ENCODE measurements at places on chromosomes 3 and 15.
A peak's percentile ranks its signal among the peaks of the same experiment; 100 is the strongest.

DNA sequence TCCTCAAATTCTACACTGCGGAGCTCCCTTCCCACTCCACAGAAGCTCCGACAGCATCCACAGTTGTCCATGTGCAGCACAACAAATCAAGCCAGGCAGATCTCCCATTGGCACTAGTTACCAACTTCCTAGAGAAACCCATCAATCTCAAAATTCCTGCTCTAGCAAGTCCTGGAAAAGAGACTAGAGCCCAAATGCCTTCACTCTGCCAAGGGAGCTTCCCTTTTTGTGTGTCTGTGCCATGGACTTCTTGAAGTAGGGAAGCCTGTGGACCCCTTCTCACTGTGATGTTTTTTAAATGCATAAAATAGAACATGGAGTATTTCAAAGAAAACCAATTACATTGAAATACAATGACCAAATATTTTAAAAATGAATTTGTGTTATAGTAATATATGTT is 59.1 kb downstream of the TGFBR2 start:
- DNase-seq, result no peak

GRCh38 chr3:11331101-11331500 is 58.9 kb downstream of the ATG7 start:
- DNase-seq, result no peak

DNA sequence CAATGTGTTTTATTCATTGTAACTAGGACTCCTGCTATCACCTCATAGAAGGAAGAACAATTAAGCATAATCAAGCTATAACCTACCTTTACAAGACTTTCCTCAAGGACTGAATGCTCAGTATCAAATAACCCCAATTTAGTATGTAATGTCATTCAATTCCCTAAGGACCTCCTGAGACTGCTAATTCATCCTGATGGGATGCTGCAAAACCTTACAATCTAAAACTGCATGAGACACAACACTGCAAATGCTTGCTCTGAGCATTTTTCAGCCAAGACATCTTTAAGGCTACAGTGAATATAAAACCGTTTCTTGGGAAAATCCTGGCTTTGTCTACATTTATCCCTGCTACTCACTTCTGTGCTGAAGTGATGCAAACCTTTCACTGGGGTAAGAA is 69.9 kb downstream of the RYK start:
- DNase-seq, result no peak

GRCh38 chr3:150270883-150271590 is 137.1 kb upstream of the TSC22D2 start:
- no peak for DNase-seq

GRCh38 chr15:101167753-101168462 is 83.9 kb downstream of the CHSY1 start:
- DNase-seq, result peak; percentile 71

- no peak for DNase-seq
Observed at GRCh38 chr3:157566596-157566995, 63.4 kb upstream of the VEPH1 start.

DNA sequence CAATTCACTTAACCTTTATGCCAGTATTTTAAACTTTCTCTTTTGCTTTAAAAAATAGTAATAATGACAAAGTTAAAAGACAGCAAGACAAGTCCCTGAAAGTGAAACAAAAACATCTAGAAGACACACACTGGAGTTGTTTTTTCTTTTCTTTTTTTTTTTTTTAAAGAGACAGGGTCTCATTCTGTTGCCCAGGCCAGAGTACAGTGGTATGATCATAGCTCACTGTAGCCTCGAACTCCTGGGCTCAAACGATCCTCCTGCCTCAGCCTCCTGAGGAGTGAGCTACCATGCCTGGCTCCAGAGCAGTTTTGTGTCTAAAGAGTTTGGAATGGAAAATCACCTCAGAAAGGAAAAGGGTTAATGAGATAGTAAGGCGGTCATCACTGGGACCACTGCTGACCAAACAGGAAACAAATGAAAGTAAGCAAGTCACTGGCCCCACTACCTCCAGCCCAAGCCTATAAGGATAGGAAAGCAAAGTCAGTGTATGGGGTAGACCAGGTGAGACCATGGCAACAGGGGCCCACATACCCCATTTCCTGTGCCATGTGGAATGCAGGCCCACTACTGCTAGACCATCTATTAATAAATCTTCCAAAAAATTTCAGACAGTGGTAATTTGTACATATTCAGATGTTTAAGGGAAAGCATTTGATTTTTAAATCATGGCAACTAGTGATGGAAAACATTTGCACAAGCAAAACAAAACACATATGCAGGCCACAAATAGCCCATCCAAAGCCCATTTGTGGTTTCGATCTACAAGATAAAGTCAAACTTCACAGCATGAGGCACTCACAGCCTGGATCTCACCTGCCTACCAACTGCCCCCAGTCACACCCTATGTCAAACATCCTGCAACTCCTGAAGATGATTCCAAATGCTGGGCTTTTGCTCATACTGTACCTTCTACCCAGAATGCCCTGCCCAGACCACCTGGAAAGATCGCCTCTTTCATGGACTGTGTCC is 62.6 kb downstream of the OSBPL10 start:
- DNase-seq, result no peak

DNA sequence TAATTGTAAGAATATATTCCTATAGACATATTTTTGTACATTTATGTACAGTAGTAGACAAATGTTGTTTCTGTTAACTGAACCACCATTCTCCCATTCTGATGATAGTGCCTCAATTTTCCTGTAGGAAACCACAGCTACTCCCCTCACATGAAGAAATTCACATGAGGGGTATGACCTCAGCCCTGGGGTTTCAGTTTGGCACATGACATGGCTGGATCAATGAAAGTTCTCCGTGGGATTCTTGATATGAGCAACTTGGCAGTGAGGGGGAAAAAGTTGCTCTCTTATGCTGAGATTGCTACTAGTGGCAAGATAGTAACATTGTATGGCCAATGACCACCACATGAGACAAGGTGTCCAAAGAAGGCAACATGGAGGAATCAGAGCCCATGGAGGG is 1090.3 kb upstream of the CFAP20DC start:
- no peak for DNase-seq

DNA sequence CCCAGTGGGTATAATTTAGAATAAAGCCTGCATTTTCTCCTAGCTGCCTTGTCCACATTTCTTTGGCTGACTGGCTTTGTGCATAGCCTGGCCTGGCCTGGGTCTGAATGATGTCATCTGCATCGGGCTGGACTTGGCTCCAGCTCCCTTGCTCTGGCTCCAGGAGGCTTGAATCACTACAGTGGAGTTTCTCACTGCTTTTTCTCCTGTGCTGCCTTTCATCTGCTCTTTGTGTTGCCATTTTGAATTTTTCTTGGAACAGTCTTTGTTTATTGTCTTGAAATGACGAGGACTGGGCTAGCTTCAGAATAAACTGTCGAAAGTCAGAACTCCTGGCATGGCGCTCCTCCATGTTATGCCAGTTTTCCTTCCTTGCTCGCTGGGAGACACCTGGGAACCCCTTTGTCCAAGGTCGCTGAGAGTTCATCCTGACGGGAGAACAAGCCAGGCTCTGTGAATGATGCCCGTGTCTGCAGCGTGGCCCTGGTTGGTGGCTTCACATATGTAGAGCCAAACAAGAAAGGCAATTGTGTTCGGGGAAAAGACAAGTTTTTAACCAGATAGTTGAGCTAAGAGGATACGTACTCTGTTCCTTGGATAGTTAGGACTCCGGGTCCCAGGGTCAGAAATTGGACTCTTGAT is 258.9 kb downstream of the PDZRN3 start:
- DNase-seq, result no peak

DNA sequence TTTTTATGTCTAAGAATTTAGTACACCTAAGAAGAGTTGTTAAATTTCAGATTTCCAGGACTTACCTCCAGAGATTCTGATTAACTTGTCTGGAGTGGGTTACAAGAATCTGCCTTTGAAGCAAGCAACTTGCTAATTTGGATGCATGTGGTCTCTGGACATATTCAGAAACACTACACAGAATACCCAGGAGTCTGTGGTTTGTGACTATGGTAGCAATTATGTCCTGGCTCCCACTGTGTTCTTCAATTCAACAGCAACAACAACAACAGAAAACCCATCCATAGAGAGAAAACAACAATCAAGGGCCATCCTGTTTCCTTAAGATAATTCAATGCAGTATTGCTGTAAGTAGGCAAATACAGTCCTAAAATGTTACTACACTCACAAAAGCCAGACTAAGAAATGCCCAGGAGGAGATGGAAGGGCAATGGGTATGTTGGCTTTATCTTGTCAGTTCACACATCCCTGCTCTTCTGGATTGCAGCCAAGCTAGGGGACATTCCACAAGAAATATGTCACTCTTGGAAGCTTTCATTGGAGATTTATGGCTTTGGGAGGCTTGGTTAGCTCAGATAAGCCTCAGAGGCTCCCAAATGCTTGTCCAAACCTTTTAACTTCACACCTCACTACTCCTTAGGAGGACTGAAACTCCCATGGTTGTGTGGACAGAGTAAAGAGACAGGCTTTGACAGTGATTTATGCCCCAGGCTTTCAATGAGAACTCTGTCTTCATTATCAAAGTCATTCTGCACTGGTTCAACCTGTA is 99.4 kb upstream of the MRPL3 start:
- no peak for DNase-seq

DNA sequence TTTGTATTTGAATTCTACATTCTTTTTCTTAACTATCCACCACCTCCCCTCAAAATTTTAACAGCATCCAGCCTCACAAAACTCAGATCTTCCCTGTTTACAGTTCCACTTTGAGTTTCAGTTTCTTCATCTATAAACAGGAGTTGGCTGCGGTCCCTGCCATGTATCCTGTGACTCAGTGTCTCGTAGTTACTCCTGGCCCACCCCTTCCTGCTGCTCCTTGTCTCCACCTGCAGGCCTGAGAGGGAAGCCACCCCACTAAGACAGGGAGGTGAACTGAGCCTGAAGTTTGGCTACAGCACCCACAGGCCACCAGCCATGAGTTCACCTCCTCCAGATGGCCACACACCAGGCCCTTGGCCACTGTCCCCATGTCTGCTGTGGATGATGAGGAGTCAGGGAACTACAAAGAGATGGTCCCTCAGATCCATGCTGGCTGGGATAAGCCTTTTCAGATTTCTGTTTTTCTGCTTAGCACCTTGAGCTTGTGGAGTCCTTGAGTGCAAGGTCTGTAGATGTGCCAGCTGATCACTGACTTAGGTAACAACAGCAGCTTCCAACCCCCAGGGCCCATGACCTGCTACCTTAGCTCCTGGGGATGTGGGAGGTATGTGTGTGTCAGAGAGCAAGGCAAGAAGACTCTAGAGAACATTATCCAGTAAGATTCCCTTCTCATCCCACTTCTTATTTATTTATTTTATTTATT is 37.5 kb downstream of the CD86 start:
- DNase-seq, result peak; percentile 47

GRCh38 chr15:44397869-44398268 is 29.6 kb upstream of the CTDSPL2 start:
- no peak for DNase-seq

DNA sequence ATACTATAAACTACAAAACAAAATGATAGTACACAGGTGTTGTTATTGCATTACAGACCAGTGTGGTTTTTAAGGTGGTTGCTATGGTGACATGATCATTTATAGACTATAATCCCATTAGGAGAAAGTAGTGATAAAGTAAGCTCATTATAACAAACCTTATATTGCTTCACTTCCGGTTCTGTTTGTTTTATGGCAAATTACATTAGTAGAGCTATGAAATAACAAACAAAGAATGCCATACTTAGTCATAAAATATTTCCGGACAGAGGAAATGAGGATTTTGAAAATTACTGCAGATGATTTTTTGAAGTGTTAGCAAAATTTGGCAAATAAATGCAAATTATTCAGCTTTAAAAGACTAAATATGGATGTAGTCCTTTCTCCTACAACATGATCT is 640.4 kb upstream of the ARPP21 start:
- DNase-seq, result no peak

DNA sequence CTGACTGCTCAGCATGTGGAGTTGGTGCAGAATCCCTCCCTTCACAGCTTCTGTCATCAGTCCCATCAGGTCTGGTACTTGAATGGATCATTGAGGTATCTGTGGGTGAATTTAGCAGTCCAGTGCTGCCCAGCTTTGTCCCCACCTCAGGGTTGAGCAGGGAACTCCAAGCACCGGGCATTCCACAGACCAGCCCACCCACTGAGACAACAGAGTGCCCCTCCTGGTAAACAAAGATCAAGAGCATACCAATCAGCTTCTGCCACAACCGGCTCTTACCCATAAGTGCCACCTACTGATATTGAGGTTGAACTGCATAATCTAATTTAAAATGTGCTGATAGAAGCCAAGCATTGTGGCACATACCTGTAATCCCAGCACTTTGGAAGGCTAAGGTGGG is 57.1 kb upstream of the FXR1 start:
- no peak for DNase-seq

GRCh38 chr15:39501366-39502081 is 79.4 kb upstream of the THBS1 start:
- DNase-seq, result no peak

GRCh38 chr3:110492876-110493275 is 578.7 kb upstream of the NECTIN3 start:
- no peak for DNase-seq

DNA sequence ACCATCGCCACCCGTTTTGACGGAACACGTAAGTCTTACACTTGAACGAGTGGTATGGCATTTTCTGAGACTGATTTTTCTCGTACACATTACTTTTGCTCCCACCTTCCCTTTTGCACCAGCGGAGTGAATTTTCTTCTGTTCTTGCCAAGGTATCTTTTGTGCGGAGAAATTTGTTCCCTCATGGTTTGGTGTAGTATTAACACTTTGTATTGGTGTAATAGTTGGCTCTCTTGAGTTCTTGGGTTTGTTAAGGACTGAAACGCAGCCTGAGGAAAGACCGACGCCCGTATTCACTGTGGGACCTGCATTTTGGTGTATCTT is 420 bp downstream of the KCNH8 start:
- no peak for DNase-seq

DNA sequence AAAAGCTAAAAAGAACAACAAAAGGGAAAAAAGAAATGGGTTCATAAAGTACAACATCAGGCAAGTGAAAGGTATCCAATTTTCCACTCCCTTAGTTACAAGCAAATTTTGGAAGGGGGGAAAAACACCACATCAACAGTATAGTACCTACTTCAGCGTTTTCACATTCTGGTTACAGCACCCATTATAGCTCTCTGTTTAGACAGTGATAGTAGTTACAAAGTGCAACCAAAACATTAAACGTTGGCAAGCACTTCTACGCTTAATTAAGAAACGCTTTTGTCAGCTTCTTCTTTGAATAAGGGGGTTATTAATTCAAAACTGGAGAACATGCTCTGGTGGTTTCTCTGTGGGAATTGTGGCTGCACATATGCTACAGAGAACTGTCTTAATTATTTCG is 180.2 kb downstream of the VPS13C start:
- no peak for DNase-seq

GRCh38 chr3:178560759-178561158 is 24.5 kb downstream of the KCNMB2 start:
- DNase-seq, result no peak

GRCh38 chr3:32276279-32276841 is 37.9 kb downstream of the CMTM8 start:
- no peak for DNase-seq

- no peak for DNase-seq
Observed at GRCh38 chr3:151960961-151961580, 87.6 kb downstream of the SUCNR1 start.

DNA sequence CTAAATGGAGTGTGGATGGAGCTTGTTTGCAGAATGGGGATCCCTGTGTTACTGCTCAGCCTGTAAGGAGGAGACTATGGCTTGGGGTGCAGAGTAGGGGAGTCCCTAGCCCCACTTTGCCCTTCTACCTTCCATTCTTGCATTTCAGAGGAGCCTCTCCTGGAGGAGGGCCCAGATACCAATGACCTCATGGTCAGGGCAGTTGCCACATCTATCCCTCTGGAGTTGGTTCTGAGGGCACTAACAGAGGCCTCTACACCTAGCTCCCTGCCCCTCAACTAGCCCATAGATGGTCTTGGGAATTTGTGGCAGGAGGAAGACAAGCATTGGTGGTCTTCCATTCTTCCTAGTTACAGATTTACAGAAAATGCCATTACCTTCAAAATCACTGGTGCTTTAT is 6.1 kb downstream of the SKOR1 start:
- DNase-seq, result no peak

All from stimulated activated CD8-positive, alpha-beta memory T cell treated with anti-CD3 and anti-CD28 coated beads, Interleukin-15, amount 100 ng/mL, for 48 hours (primary cell).